ENCODE measurements at places on chromosomes 2 and 18.

DNA sequence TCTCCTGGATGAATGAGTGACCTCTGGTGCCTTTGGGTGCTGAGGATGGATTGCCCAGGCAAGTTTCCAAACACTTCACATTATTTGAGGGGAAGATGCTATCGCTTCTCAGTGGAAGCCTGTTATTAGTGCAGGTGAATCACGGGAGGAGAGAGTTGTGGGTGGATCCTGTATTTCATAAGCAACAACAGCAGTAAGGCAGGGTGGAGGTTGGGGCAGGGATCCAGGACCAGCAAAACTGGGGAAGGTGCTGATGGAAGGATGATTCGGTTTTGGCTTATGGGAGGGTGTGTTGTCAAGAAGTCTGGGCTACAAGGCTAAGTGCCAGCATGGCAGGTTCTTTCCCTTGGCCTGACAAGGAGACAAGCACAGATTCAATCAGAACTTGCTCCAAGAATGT, 37.7 kb upstream of the SETBP1 start:
- DNase-seq: no peak

DNA sequence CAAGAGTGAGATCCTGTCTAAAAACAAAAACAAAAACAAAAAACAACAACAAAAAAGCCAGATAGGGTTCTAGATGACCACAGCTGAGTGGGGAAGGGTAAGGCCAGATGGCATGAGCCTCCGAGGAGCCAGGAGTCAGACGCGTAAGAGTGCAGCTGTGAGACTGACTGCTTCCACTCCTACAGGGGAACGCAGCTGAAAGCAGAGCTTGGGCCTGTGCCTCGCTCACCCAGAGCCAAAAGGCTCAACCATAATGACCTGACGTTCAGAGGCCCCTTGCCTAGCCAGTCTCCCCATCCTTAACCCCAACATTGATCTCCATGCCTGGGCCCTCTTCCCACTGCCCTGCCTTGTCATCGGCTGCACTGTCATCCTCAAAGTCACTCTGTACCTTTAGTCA, 26.5 kb upstream of the NCL start:
- DNase-seq: no peak

GRCh38 chr2:196249860-196250259, 78.5 kb upstream of the STK17B start:
- no peak for DNase-seq

GRCh38 chr2:102137138-102137537, 5.4 kb upstream of the IL1R1 start:
- DNase-seq: no peak

DNA sequence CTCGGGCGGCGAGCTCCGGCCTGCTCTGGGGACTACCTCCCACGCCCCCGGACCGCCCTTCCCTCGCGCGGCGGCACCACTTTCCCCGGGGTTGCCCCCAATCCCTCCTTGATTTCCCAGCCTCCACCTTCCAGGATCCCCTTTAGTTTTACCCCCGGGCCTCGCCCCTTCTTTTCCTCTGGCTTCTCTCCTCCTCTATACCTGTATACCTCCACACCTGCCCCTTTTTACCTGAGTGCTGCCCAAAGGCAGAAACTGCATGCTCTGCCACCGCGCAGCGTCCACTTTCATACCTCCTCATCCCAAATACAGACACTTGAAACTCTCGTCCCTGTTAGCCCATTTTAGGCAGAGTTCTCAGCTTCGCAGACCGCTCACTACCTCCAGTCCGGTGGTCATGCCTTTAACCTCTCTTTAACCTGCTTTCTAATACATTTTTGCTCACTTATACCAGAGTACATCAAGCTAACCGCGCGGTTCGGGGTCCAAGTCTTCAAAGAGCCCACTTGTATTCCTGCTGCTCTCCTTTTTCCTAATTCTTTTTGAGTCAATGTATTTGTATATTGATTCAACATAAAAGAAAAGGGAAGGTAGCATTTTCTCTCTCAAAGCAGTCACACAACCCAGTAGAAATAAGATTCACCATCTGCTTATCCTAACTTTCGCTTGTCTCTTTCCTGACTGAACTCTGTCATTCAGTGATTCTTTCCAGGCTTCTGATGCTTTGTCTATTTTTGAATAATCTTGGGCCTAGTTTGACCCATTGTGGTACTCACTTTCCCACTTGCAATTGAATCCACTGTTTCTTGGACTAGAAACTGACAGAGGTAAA, 901 bp downstream of the SPOPL start:
- DNase-seq: peak; percentile 20

- peak; percentile 92 for DNase-seq
These were observed 44.9 kb downstream of the DYSF start for GRCh38 chr2:71498261-71498701.

- DNase-seq: no peak
These were observed 16.5 kb upstream of the MARCO start for GRCh38 chr2:118925476-118925875.

- DNase-seq: no peak
These were observed 112.3 kb downstream of the FHOD3 start for GRCh38 chr18:36409779-36410178.

GRCh38 chr2:240135706-240136012, 446 bp downstream of the COPS9 start:
- DNase-seq: no peak

DNA sequence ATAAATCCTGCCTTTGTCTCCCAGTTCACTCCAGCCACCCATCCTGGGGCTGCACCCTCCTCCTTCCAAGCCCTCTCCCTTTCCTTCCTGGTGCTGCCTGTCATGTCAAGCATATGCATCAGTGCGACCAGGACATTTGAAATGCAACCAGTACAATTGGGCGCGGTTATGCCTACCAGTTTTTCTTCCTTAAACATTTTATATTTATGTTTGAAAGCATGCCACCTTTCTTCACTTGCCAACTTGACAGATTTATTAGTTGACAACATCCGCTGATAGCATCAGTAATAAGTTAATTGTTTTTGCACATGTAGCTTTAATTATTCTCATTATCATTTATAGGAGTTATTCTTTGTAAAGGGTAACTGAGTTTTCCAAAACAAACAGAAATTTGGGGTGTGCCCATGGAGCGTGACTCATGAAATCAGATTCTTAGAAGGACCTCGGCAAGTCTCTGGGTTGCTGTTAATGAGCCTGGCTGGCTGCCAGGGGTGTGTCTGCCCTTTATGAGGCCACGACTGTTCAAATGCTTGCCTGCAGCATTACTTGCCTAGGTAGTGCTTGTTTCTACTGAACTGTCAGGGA, 32.8 kb upstream of the IL1B start:
- peak; percentile 87 for DNase-seq

DNA sequence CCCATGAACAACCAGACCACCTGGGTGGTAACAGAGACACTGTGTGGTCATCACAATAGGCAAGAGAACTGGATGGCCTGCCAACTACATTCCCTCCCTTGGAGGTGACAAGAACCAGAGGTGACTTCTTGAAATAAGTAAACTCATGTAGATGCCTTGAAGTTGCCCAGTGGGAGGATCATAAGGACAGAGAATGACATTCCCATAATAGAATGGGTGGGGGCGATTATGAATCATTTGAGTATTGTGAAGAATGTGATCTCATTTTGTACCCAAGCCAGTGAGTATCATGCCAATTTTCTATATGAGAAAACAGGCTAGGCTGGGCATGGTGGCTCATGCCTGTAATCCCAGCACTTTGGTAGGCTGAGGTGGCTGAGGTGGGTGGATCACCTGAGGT, 211.4 kb upstream of the GYPC start:
- DNase-seq: no peak

- DNase-seq: no peak
These were observed 222.9 kb downstream of the ZBTB7C start for GRCh38 chr18:48186131-48186766.

DNA sequence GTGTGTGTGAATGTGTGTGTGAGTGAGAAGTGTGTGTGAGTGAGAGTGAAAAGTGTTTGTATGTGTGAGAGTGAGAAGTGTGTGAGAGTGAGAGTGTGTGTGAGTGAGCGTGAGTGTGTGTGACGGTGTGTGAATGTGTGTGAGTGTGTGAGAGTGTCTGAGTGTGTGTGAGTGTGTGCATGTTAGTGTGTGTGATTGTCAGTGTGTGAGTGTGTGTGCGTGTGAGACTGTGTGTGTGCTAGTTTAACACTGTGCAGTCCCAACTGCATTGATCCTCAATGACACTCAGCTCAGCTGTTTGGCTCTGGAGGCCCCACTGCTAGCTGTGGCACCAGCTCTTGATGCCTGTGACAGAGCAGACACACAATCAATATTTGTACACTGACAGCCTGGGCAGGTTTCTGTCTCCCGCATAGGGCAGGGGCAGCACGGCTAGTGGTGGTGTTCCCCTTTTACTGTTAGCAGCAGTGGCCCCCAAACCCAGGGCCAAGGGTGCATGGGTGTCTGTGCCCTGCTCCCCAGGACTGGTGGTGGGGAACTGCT, 135.0 kb downstream of the INHBB start:
- DNase-seq: no peak

GRCh38 chr18:50857694-50858093, 21.2 kb upstream of the ME2 start:
- DNase-seq: no peak

DNA sequence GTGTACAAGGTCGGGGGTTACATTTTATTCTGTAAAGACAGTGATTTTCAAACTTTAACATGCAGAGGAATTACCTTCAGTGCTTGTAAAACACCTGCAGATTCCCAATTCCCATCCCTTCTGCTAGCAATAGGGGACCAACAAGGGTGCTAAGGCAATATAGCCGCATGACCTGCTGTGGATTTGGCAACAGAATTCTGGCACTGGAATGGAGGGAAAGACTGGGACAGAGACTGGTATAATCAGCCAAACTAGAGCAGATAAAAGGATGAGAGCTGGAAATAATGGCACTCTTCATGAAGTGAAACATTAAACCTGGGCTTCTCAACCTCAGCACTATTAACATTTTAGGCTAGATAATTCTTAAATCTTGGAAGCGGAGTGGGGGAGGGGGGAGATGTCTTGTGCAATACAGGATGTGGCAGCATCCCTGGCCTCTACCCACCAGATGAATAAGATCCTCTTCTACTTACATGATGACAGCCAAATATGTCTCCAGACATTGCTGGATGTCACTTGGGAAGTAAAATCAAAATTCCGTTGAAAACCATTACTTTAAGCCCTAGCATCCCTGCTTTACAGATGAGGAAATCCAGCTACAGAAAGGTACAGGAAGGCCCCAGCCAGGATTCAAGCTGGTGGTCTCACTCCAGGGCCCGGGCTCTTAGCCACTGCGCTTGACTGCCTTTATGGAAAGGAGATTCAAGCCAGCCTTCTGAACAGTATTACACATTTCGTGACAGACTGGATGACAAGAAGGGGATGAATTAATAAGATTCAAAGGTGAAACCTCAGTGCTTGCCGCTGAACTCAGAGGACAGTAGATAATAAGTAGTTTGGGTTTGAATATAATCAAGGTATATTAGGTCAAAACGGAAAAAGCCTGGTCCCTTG, 1.7 kb downstream of the EVA1A start:
- peak; percentile 15 for DNase-seq
